ENCODE measurements at places on chromosomes 11 and 22. TPM values are rescaled to one million over a fixed set of nuclear protein-coding genes. Genes with fewer than 3 reads are reported as not detected.

DNA sequence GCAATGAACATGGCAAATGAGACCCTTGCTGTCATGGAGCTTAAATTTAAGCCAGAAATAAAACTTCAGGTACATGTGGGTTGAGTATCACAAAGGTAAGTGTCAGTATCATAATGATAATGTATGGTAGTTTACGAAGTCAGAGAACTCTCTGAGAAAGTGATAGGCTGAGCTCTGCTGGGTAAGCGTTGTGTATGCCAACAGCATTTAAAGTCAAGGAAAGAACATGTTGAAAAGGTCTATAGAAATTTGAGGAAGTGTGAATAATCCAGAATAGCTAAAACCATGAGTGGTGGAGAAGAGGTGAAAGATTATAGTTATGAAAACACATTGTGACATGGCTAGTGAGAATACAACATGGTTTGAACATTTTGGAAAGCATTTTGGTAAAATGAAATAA is 17.4 kb upstream of the CTSC start:
- no peaks in the 10 kb centered on the region for H3K36me3 ChIP-seq
- H3K27ac ChIP-seq: no peak overlapping the region
- H3K4me1 ChIP-seq: no peaks in the 10 kb centered on the region
- no peaks in the 10 kb centered on the region for H3K27me3 ChIP-seq
- no peak for DNase-seq
- no peak overlapping the region for H3K4me3 ChIP-seq

GRCh38 chr11:94826415-94826814 is 58.3 kb downstream of the AMOTL1 start:
- no peaks in the 10 kb centered on the region for H3K36me3 ChIP-seq
- no peak for DNase-seq
- no peaks in the 10 kb centered on the region for H3K27me3 ChIP-seq
- no peak overlapping the region for H3K27ac ChIP-seq
- H3K4me3 ChIP-seq: no peak overlapping the region

DNA sequence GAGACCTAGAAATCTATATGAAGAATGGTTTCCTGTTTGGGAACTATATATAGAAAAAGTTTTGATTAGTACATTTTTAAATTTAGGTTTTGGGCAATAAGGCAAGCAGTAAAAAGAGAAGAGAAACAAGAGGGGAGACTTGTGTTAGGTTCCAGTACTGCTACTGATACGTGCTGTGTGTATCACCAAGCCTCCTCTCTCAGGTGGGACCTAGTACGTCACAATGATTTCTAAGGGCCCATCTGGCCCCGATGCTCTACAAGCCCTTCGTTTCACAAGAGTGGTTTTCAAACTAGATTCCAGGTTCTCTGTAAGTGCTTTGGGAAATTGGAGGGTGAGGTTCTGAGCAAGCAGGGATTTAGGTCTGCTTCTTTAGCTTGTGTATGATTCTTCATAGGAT is 39.2 kb downstream of the USP35 start:
- no peaks in the 10 kb centered on the region for H3K4me1 ChIP-seq
- DNase-seq: no peak
- no peaks in the 10 kb centered on the region for H3K36me3 ChIP-seq
- H3K27me3 ChIP-seq: no peaks in the 10 kb centered on the region

- no peaks in the 10 kb centered on the region for H3K36me3 ChIP-seq
- H3K4me1 ChIP-seq: no peaks in the 10 kb centered on the region
- DNase-seq: no peak
- H3K4me3 ChIP-seq: peak overlapping the region; percentile 57
Measured at GRCh38 chr11:126282361-126282735, 545 bp upstream of the TIRAP start.

ESAM gene
- total RNA-seq: 19.8 TPM

KIAA1671 gene
- 62.8 TPM for total RNA-seq
